ENCODE measurements at places on chromosomes 2 and 18.

- no peak for DNase-seq
Observed at GRCh38 chr2:141889788-141890187, 241.0 kb downstream of the LRP1B start.

GRCh38 chr2:73035899-73036711, 35.4 kb downstream of the SFXN5 start:
- no peak for DNase-seq

GRCh38 chr2:205461169-205461568, 221.1 kb upstream of the NRP2 start:
- no peak for DNase-seq

GRCh38 chr2:96449174-96449573, 56.0 kb downstream of the NEURL3 start:
- no peak for DNase-seq

GRCh38 chr2:102664471-102664909, 45.1 kb downstream of the SLC9A2 start:
- no peak for DNase-seq

DNA sequence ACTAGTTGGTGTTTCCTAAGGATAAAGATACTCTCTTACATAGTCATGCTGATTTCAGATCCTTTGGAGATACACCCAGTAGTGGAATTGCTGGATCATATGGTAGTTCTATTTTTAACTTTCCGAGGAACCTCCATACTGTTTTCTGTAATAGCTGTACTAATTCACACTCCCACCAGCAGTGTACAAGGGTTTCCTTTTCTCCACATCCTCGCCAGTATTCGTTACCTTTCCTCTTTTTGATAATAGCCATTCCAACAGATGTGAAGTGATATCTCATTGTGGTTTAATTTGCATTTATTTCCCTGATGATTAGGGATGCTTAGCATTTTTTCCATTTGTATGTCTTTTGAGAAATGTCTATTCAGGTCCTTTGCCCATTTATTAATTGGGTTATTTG, 34.0 kb downstream of the ACTR2 start:
- DNase-seq = no peak

DNA sequence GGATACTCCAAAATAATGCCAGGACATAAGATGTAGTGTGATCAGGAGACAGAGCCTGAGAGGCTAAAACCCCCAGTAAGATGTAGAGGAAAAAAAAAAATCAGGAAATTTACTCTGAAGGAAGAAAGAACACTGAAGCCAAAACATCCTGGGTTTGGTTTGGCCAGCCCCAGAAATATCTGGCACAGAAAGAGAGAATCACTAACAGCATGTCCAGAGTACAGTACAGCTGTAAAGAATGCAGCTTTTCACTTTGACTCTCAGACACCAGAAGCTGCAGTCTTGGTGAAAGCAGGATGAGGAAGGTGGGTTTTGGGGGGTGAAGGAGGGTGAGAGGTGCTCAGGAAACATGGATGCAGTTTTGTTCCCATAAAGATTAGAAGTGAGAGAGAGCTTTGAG, 1577.7 kb upstream of the ACVR2A start:
- no peak for DNase-seq

DNA sequence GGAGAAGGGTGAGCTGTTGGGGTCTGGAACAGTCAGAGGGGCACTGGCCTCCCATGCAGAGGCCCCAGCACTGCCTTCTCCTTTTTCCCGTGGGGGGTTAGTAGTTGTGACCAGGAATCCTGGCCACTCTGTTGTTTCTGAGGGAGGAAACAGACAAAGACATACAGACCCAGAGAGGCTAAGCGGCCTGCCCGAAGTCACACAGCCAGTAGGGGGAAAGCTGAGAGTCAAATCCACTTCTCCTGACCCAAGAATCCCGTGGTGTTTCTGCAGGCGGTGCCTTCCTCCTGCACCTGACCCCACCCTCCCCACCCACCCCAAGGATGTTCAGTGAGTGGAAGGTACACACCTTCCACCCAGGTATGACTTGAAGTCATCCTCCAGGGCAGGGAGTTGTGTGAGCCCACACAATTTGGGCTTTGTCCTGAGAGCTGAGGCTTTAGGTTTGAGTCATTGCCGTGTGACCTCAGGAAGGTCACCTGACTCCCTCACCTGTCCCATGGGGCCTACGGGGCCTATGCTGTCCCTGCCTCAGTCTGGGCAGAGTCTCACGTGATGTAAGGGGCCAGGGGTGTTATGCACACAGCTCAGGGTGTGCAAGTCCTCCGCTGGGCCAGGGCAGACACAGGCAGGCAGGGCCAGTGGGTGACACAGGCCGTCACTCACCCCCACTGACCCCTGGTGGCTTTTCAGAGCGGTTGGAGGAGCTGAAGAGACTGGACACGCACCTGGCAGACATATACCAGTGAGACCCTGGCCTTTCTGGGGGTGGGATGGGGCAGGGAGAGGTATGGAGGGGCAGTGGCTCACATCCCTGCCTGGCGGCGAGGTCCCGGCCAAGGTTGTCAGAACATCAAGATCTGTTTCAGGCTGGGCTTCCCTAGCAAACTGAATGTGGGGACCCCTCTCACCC, 5.0 kb downstream of the NT5DC4 start:
- no peak for DNase-seq

GRCh38 chr2:42503291-42503690, 9.5 kb upstream of the KCNG3 start:
- DNase-seq = no peak

- no peak for DNase-seq
Observed at GRCh38 chr2:195594248-195594647, 62.8 kb upstream of the SLC39A10 start.

DNA sequence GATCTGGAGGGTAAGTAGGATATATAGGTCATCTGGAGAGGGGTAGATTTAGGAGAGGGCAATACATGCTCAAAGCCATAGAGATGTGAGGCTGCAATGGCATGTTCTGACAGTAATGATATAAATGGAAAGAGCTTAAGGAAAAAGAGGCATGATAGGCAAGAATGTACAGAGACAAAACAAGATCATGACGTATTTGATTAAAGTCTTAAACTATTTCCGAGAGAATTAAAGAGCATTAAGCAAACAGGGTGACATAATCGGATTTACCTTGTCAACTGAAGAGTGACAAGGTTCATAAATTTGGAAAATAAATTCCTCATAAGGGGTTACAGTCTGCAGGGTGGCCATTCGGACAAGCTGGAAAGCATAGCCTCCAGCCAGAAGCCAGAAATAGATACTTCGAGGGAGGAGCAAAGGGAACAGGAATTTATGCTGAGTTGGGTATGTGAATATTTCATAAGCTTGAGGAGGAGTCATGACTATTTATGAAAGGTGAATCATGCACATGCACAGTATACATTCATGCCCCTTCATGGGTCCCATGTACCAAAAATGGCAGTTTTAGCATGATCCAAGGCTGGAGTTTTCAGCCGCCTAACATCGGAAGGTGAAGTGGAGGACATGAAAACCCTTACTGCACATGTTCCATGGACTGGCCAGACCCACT, 396.2 kb upstream of the VWC2L start:
- DNase-seq = no peak

DNA sequence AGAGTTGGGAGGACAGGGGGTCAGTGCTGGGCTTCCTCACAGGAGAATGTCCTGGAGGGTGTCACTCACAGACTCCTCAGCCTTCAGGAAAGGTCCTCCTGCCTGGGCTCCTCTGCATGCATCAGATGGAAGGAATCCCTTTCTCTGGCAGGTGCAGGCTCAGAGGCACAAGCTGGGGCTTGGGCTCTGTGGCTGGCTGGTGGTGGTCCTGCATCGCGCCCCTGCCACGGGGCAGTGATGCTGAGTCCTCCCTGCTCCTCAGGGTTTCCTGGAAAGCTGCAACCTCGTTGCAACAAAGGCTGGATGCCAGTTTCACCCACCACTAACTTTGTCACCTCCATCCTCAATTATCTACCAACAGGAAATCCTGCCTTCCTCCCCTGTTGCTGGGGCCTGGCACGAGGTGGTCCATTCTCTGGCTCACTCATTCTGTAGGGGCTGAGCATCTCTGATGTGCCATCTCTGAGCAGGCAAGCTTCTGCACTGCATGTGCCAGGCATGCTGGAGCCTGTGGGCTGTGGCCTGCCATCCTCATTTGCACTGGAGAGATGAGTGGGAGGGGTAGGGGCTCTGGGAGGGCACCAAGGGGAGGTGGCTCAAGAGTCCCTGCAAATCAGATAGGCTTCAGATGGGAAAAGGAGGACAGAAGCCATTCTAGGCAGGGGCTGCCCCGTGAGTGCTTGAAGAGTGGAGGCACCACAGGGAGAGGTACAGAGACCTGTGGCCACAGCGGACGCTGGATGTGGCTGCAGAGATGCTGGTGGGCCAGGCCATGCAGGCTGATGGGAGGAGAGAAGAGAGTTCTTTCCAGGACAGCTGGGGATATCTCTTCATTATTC, 272.6 kb upstream of the HS6ST1 start:
- DNase-seq = no peak

GRCh38 chr2:113972766-113973165, 82.9 kb downstream of the ACTR3 start:
- no peak for DNase-seq

GRCh38 chr2:12597610-12598009, 119.1 kb upstream of the TRIB2 start:
- no peak for DNase-seq

DNA sequence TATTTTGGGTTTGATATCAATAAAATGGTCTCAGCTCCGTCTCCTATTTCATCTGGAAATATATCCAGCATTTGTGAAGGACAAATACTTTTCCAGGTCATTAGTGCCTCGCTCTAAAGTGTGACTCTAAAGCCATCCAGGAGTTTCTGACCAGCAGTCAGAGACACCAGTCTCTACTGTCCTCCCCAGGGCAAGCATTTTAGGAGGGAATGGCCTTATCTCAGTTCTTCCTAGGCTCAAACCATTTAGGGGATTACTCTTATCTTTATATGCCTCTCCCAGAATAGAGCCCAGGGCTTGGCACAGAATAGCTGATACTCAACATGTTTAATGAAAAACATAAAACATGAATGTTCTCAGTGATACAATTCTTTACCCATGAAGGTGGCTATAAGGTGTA, 187.6 kb downstream of the NAPG start:
- DNase-seq = no peak

GRCh38 chr2:241810307-241811200, 1.6 kb downstream of the NEU4 start:
- no peak for DNase-seq

DNA sequence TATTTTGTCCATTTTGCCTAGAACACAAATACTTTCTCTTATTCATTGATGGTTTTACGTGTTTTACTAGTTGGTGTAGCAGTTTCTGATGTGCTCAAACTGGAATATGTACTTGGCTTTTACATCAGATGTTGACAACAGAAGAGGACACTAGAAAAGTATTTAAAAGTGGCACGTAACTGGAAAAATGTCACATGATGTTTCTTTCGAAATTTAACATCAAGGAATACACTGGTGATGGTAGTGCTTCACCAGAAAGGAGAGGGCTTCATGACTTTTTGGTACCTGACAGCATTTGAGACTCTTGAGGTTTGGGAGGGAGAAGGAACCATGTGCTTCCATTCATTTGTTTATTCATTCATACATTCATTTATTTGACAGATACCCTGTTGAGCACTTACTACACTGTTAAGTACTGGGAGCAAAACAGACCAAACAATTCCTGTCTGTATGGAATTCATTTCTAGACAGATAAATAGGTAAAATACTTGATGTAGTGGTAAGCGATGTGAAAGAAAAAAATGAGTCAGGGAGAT, 1.5 kb downstream of the GIGYF2 start:
- DNase-seq = no peak

DNA sequence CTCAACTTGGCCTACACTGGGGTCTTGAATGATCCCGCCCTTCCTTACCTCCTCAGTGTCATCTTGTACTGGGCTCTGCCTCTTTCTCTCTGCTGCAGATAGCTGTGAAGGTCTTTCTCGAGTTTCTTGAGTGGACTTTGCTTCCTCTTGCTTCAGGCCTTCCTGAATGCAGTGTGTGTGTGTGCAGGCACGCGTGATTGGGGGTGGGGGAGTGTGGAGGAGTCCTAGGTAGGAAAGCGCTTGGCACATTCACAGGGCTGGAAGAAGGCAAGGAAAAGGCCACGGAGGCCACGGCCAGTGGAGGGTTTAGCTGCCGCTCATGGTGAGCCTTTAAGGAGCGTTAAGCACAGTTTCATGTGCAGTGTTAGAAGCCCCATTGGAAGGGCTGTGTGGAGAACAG, 5.5 kb downstream of the RALB start:
- no peak for DNase-seq

GRCh38 chr2:43759195-43759594, 14.6 kb upstream of the DYNC2LI1 start:
- no peak for DNase-seq

DNA sequence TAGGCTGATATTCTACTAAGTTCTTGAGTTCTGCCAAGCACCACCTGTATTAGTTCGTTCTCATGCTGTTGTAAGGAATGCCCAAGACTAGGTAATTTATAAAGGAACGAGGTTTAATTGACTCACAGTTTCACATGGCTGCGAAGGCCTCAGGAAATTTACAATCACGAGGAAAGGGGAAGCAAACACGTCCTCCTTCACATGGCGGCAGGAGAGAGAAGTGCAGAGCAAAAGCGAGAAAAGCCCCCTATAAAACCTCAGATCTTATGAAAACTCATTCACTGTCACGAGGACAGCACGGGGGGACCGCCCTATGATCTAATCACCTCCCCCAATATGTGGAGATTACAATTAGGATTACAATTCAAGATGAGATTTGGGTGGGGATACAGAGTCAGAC, 47.7 kb upstream of the YWHAQ start:
- no peak for DNase-seq

DNA sequence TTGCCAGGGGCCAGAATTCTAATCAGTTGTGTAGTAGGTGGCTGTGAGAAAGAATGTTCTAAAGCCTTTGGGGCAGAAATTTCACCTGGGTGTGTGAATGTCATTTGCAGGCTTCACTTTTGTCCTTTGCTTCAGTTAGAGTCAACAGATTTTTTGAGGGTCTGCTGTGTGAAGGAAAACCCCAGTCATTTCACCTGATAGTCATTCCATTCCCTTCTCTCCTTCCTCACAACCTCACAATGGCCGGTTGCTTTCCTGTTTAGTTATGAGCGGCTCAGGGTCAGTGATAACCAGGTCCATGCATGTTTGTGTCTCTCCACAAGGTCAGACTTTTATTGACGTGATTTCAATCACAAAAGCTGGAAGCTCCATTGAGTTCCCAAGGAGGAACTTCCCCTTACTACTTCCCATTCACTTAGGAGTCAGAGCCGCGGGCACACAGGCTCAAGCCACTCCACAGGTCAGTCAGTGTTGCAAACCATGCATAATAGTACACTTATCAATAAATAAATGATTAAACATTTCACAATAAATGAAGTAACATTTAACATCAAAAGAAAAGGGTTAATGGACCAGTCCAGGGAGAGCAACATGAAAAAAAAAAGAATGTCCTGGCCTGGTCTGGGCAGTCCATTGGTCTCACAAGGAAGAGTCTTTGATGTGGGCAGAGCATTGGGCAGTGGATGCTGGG, 74.3 kb downstream of the NPAS2 start:
- DNase-seq = no peak

- DNase-seq = no peak
Observed at GRCh38 chr2:239379641-239380170, 21.1 kb downstream of the HDAC4 start.

- DNase-seq = no peak
Observed at GRCh38 chr18:10010611-10011015, 96.8 kb downstream of the VAPA start.
